ENCODE measurements at places on chromosomes 1 and 21.

DNA sequence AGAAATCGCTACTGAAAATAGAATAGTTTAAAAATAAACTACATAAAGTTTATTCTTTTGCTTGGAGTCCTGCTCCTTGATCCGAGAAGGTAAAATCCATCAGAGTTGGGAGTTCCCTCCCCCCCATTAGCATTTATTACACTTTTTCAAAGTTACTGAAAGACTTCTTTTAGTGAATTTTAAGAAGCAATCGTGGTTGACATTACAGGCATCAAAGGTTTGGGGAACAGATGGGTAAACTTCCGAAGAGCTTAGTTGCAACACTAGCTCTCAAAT lies 31.0 kb upstream of the NFIA start:
- no peak for DNase-seq

- DNase-seq = no peak
Measured at GRCh38 chr1:234512451-234512861, 33.5 kb upstream of the TARBP1 start.

DNA sequence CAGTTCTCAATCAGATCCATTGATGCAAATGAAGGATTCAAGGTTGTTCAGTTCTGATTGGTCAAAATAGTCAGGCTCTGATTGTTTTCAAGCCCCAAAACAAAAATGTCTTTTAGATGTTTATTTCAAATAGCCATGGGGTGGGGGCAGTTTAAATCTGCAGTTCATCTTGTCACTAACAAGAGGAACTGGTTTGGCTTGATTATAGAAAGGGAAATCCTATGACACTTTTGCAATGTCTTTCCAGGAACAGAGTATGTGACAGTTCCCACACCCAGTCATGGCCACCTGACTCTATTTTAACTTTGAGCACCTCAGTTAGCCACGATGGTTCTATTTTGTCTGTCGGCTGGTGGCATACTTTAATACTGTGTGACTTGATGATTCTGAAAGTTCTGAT lies 1544.1 kb downstream of the PLA2G4A start:
- DNase-seq = no peak

- DNase-seq = no peak
Measured at GRCh38 chr1:205962821-205963221, 19.6 kb upstream of the SLC26A9 start.

DNA sequence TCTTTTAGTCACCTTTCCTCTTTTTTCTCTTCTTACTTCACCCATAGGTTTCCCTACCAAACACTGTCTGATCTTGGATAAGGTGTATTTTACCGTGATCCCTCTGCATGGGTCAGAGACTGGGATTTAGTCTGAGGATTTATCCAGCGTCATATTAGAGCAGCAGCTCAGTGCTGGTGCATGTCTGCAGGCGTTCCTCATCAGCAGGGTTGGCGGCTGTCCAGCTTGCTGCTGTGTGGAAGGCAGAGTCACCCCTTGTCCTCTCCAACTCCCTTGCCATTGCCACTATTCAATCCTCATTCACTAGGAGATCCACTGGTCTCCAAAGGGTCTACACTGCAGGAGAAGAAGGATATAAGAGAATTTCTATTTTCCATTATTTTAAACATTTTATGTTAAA lies 7.3 kb upstream of the FAM78B start:
- no peak for DNase-seq

- DNase-seq = peak; percentile 63
Measured at GRCh38 chr1:160101037-160101716, 2.8 kb upstream of the IGSF8 start.

DNA sequence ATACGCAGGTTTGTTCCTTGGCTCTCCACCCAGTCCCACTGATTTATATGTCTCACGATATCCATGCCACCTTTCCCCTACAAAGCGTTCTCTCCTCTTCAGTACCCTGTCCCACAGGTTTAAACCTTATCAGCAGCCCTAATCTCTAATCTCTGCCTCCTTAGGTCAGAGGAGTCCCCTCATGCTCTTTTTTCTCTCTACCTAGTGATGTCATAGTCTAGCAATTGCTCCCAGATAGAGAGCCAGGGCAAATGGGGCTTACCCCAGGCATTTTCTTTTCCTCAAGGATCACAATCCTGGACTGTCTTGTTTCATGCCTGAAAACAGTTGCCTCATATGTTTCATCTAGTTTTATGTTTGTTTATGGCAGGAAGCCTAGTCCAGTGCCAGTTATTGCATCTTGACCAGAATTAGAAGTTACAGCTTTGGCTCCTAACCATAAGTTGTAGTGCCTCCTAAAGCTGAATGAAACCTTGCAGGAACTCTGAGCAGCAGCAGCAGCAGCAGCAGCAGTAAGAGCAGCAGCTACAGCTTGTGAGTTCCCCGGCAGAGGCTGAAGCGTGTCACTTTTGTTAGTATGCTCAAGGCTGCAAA lies 26.7 kb upstream of the TP53BP2 start:
- no peak for DNase-seq

GRCh38 chr1:22612671-22613571 lies 23.5 kb upstream of the C1QA start:
- no peak for DNase-seq

DNA sequence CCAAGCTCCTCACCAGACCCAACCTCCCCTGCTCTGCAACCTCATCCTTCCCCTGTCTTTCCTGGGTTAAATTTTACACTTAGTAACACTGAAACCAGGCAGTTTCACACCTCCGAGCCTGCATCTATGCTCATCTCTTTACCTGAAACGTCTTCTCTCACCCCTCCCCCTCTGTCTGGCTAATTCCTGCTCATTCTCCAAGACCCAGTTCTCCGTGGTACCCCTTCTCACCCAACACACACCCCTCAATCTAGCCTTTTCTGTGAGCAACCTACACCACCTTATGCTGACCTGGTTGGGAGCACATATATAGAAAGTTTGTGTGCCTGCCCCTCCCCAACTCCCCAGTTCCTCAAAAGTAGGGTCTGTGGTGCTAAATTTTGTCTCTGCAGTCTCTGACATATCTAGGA lies 3.7 kb upstream of the KIAA1614 start:
- no peak for DNase-seq

- no peak for DNase-seq
Measured at GRCh38 chr1:80926531-80926930, 874.2 kb upstream of the ADGRL2 start.

DNA sequence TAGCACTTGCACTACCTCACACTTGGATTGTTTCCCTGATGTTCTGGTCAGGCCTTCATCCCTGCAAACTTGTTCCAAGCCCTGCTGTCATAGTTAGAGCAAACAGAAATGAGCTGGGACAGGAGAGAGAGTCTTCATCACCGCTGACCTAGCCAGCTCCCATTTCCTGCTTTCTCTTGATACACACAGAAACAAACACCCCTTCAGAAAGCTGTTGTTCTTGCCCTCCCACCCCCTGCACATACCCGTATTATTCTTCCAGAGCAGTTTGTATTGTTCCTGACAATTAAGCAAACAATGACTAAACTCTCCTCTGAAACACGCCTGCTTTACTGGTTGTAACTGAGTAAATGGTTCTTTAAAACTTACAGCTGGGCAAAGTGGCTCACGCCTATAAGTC lies 2.9 kb upstream of the SYT2 start:
- DNase-seq = no peak

DNA sequence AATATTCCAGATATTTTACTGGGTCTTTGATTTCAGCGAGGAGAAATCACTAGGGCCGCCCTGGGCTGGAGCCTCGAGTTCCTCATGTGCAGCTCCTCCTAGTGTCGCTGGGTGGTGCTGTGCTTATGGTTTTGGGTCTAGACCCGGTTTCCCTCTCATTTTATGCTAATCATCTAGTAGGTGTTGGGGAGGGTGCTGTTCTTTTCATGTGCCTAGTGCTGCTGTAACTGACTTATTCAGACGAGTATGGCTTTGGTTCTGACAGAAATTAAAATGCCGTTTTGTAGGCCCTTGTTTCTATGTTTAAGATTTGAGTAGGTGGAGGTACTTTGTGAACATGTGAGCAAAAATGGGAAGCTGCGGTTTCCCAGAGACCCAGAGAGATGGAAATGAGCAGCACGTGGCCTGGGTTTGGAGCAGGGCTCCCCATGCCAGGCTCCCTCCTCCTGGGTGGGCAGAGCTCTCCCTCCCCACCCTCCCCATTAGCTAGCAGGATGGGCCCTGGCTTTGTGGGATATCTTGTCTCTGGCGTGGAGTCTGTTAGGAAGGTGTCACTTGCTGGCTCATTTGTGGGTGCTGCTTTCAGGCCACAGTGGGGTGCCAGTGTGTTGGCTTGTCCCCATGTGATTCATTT lies 74.0 kb upstream of the GPR88 start:
- DNase-seq = peak; percentile 30

GRCh38 chr1:24955161-24955560 lies 25.1 kb upstream of the RUNX3 start:
- peak; percentile 56 for DNase-seq

GRCh38 chr21:28426545-28426944 lies 566.1 kb downstream of the LTN1 start:
- DNase-seq = no peak

GRCh38 chr1:21368515-21369289 lies 71.2 kb upstream of the NBPF3 start:
- DNase-seq = peak; percentile 61

- no peak for DNase-seq
Measured at GRCh38 chr1:245416781-245417180, 262.0 kb downstream of the KIF26B start.

DNA sequence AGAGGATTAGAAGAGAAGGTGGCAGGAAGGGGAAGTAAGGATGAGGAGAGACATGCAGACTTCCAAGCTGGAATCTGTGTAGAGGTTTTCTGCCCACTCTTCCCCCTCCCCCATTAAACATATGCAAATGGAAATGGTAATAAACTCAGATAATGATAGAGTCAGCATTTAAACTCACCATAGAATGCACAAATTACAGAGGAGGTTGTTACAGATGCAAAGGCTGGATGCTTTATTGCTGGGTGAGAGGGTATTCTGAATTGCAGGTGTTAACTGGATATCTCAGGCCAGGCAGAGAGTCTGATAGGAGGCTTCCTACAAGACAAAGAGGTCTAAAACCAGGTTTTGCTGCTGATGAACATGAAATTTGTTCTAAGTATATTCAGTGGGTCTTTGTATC lies 372.5 kb downstream of the SEC16B start:
- no peak for DNase-seq

DNA sequence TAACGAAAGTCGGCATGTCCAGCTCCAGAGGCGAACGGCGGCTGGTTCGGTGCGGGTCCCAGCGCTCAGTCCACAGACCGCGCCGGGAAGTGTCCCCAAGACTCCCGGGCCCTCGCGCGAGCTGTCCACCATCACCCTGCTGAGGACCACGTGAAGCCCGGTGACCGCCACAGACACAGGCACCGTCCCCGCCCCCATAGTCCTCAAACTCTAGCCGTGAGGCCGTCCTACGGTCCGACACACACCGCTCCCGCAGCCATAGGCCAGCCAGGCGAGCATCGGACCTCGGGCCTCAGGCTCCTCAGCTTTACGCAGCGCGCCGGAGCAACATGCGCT lies 535 bp downstream of the SETD4 start:
- DNase-seq = no peak

DNA sequence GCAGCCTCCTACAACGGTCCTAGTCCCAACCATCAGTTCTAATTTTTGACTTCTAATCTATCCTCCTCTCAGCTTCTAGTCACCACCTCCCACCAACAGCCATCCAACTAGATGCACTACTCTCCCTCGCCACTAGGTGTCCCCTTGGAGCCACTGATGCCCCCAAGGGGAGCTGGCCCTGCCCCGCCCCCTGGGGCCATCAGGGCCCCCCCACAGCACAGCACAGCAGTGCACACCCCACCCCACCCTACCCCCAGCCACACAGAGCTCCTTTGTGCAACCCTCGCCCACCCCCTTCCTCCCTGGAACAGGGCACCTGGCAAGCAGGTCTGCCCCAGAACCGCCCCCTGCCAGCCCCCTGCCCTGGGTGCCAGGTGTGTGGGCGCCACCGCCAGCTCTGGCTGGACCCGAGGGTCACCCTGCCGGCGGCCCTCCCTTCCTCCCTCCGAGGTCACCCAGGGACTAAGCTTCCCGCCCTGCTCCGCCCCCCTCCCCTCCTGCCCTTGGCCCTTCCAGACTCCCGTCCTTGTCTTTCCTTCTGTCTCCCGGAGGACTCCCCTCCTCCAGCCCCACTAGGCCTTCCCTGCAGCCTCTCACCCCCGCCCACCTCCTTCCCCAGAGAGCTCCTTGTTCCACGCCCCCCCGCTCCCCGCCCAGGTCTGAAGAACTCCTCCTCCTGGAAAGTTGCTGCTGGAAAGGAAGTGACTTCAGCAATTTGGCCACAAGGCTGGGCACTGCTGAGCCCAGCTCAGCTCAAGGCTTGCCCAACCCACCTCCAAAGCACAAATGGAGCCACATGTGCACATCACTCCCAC lies 47.0 kb downstream of the AHDC1 start:
- peak; percentile 76 for DNase-seq

- DNase-seq = no peak
Measured at GRCh38 chr21:42476388-42477331, 19.4 kb downstream of the RSPH1 start.

DNA sequence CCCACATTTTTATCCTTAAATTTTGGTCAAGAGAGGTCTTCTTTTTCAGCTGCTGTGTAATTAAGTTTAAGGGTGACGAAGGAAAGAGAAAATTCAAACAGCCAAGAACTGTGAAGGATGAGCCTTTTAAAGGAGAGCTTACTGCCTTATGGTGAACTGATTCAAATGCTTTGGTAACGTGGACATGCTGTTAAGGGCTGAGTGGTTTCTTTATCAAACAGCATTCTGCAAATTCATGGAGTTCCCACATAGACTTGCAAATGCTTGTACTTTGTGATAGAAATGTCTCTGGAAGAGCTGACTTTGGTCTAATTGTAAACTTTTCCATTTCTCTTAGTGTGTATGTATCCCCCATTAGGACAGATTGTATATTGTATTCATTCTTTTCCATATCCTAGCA lies 93.8 kb downstream of the CHD1L start:
- no peak for DNase-seq

DNA sequence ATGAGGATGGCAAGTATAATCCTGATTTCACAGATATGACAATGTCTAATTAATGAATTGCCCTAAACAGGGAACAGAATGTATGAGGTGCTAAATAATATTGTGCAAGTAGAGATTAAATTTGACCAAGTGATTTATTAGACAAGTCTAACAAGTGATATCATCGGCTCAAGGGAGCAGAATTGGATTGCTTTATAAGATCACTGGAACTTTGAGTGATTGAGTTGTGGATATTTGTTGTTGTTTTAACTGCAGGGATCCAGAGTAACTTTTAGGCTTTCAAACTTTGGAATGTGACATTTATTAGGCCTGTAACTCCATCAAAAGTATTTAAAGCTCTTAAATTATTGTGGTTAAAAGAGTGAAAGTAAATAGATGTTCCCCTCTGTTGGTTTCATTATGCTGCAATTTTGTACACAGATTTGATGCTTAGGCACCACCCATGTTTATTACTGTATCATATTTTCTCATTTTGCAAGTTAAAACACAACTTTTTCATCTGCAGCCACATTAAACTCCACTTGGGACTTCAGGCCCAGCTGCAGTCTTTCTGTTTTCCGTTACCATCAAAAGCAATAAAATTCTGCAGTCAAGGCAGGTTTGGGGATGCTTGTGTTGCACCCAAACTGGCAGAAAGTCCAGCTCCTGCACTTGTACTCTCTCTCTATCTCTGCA lies 206.6 kb downstream of the HLX start:
- DNase-seq = no peak

- DNase-seq = no peak
Measured at GRCh38 chr1:237972186-237972585, 81.5 kb upstream of the ZP4 start.

Measured in activated T-cell treated with anti-CD3 and anti-CD28 coated beads for 4 hours (primary cell).